ENCODE measurements at places on chromosomes 11 and 22.

DNA sequence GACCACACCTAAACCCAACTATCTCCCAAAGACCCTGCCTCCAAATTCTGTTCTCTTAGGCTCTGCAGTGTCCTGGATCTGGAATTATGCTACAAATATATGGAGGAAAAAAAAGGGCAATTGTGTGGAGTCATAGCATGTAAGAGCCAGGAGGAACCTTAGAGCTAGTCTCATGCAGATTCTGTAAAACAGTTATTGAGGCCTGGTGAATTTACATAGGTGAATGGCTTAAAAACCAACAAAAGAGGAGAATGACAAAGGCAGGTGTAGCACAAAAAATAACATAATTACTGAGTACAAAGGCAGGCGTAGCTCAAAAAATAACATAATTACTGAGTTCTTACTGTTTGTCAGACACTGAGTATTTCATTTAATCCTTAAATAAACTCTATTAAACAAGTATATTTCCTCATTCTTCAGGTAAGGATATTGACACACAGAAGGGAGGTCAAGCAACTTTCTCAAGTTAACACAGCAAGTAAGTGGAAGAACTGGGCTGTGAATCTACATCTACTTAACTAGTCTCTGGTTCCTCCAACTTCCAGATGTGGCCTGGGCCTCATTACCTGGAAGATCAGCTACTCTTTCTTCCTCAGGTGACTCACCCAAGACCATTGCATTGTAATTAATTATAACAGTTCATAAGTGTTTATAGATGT is 938.9 kb upstream of the TENM4 start:
- DNase-seq, result no peak

- no peak for DNase-seq
Observed at GRCh38 chr11:127464325-127464724, 463.8 kb upstream of the KIRREL3 start.

- DNase-seq, result no peak
Observed at GRCh38 chr22:44667829-44668189, 34.2 kb upstream of the PRR5 start.

- DNase-seq, result no peak
Observed at GRCh38 chr11:108069947-108070346, 51.4 kb upstream of the ACAT1 start.

GRCh38 chr11:4183410-4184057 is 88.9 kb downstream of the RRM1 start:
- no peak for DNase-seq

DNA sequence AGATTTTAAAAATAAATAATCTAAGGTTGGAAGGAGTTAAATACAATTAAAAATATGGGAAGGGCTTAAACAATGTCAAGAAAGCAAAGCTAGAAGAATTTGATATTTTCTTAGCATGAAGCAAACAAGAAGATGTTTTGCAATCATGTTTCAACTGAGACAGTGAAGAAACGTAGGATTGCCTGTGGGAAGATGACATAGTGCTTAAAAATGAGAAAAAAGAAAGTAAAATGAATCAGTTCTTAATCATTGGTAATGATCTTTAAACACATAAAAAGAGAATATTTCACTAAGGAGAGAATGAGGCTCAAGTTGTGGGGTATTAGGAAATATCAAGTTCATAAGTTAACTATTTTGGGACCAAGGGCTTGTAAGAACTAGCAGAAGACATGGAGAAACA is 855.0 kb downstream of the METTL15 start:
- no peak for DNase-seq

GRCh38 chr22:39384750-39385480 is 14.7 kb upstream of the TAB1 start:
- DNase-seq, result no peak

GRCh38 chr11:119712459-119713358 is 16.3 kb downstream of the NECTIN1 start:
- DNase-seq, result no peak

DNA sequence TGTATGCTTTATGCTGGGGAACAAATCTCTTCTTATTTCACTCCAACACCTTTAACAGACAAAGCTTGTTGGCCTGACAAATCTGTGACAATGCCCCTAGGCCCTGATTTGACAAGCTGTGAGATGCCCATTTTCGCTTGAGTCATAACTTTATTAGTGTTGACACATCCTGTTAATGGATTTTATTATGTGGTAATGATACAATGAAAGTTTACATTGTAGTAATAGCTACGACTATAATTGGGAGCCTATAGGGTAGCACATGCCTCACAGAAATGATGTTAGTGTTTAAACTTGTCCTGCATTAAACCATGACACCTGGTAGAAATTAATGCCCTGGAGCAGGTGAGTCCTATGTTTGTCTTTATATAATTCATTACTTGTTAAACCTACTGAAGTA is 3.3 kb upstream of the MMP10 start:
- no peak for DNase-seq

- no peak for DNase-seq
Observed at GRCh38 chr22:22705328-22706100, 61.1 kb downstream of the GGTLC2 start.

DNA sequence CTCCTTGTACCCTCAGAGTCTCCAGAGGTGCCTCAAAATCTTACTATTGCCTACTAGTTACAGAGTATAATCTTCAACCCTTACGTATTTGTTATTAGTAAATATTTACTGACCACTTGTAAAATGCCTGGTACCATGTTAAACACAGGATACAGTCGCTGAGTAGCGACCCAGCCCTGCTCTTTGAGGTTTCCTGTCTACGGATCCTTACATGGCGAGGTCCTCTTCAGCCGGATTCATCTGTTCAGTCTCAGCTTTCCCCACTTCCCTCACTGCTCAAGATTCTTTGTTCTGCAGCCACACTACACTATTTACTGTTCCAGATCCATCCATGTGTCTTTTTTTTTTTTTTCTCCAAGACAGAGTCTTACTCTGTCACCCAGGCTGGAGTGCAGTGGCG is 13.2 kb upstream of the TTC36 start:
- DNase-seq, result no peak

DNA sequence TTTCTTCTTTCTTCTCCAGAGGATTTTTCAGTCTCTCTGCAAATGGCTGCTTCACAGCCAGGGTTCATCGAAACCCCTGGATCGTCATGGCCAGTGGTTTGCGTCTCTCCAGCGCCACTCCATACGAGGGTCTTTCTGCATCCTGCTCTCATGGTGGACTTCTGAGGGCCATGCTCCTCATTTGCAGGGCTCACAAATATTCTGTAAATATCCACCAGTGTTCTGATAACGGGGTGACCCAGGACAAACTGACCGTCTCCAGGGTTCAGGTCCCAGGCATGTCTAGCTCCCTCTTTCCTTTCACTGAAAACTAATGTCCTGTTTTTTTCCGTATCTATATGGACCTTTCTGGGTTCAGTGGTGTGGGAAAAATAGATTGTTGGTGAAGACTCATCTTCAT is 15.7 kb upstream of the VPREB1 start:
- DNase-seq, result no peak
